SIG-M5 (cell line): ENCODE measurements at places on chromosomes 3 and 15.

DNA sequence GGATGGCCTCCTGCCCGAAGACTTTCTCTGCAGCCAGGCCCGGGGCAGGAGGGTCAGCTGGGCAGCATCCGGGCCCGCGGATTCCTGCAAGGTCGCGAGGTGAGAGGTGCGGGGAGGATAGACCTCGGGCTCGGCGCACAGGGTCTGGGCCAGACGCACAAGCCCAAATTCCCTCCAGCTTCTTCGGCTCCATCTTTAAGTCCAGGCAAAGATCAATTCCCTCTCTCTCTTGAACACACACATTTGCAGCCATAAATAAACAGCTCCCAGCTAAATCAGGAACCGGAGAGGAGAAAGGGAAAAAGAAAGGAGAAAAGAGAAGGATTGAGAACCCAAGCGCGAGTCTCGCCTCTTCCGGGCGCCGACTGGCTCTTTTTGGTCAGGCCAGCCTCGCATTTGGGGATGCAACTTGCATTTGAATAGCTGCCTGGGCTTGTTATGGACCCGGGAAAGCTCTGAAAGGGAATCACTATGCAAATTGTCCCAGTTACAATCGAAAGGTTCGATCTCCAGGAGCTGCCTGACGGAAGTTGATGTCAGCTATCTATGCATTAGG lies 14.5 kb upstream of the ONECUT1 start:
- no peak for DNase-seq

GRCh38 chr3:963755-964154 lies 129.1 kb upstream of the CNTN6 start:
- DNase-seq, result no peak

DNA sequence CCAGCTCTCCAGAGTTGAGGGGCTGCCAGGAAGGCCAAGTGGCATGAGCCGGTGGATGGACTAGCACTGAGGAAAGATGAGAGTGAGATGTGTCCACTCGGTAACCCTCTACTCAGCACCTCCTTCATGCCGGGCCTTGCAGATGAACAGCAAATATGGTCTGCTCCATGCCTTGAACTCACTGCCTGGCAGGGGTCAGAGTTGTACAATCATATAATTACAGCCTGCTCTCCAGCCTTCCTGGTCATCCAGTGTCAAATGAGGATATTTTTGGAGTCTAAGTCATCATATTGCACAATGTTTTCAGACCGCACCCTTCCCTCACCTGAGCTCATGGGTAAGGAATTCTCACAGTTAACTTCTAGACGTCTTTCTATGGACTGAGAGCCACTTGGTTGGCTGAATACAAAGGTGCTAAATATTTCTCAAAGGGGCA lies 4.9 kb downstream of the MGLL start:
- no peak for DNase-seq

GRCh38 chr15:92662762-92663161 lies 7.2 kb upstream of the FAM174B start:
- DNase-seq, result no peak

DNA sequence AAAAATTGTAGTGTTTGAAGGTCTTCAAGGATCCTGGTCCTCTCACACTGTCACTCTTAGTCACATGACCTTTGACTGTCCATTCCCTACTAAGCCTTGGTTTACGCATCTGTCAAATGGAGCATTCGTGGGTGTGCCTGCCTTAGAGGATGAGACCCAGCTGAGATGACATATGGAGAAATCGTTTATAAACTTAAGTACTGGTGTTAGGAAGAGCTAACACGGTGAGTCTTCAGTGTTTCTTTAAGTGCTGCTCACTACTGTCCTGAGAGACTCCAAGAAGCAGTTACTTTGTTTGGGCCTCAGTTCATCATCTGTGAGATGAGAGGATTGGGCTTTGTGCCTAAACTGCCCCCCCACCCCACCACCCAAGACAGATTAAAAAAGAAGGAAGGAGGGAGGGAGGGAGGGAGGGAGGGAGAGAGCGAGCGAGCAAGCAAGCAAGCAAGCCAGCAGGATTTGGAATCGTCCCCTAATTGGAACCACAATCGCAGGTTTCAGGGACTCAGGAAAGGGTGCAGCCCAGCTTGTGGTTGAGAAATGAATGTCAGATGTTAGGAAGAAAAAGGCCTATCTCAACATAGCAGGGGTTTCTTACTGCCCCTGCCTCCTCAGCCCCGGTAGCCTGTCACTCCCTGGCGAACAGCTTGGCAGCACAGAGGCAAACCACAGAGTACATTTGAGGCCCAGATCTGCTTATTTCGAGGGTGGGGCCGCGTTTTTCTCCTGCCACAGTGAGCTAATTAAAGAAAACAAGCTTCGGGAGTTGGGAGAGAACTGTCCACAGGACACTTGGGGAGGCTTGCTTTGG lies 32.7 kb downstream of the SMAD3 start:
- DNase-seq, result no peak

- DNase-seq, result no peak
These were observed 57.2 kb downstream of the USP13 start for GRCh38 chr3:179710079-179710478.

DNA sequence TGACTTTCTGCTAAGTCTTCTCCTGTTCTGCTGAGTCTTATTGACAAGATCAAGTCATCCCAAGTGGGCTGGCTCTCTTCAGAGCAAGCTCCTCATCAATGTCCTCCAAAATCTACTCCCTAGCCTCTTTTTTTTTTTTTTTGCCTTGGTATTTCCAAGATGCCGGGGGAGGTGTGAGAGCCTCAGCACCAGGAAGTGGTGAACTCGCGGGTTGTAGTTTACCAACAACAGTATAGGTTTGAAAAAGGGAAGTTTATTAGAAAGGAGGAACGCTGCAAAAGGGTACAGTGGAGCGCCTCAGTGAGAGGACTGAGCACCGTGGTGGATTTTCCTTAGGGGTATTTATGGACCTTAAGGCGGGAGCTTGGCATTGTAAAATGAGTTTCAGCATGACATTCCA lies 94.3 kb upstream of the SGO1 start:
- DNase-seq, result no peak

GRCh38 chr3:4531478-4532025 lies 38.4 kb downstream of the ITPR1 start:
- no peak for DNase-seq

- no peak for DNase-seq
These were observed 18.1 kb downstream of the CPA3 start for GRCh38 chr3:148883163-148883562.

DNA sequence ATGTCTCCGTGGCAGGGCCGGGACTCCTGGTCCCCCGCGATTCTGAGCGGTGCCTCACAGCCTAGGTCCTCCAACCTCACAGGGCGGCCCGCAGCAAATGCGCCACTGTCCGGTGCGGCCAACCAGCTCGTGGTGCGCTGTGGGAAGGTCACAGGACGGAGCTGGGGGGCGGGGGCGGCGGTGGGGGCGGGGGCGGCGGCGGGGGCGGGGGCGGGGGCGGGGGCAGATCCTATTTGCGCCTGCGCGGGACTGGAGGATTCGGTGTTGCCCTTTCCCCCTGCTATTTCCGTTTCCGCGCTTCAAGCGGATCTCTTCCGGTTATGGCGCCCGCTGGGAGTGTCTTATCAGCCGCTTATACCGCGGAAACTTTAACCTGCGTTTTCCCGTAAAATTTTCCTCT lies 106.7 kb upstream of the SNRPN start:
- no peak for DNase-seq

DNA sequence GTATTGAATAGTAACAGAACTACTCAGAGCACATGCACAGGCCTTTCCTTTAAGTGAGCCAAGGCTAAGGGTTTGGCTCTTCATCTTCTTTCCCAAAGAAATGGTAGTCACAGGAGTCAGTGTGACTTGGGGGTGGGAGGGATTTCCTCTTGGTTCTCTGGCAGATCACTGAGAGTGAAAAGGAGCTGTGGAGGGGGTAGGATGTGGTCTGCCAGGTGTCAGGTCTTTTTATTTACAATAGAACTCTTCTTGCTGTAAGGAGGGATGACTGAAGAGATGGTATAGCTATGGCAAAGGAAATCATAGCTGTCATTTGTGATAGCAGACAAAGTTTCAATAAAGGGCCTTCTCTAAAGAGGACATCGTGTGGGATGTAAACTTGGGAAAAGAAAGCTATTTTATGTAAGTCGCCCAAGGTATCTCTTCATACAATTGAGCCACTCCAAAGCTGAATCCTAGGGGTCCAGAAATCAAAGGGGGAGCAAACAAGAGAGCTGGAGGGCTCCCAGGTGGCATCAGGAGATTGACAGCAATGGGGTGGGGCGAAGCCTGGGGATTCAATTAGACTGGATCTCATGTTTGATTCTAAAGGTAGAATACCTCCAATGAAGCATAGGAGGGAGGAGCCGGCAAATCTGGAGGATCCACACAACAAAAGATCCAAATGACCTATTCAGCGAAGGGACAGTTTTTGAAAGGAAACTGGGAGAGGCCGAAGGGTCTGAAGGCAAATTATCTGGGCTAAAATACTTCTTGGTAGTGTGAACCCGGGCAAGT lies 20.0 kb upstream of the CHD2 start:
- DNase-seq, result no peak

- no peak for DNase-seq
These were observed 248.2 kb upstream of the VEPH1 start for GRCh38 chr3:157751386-157751785.

GRCh38 chr3:53974324-53974723 lies 82.7 kb upstream of the SELENOK start:
- DNase-seq, result no peak

DNA sequence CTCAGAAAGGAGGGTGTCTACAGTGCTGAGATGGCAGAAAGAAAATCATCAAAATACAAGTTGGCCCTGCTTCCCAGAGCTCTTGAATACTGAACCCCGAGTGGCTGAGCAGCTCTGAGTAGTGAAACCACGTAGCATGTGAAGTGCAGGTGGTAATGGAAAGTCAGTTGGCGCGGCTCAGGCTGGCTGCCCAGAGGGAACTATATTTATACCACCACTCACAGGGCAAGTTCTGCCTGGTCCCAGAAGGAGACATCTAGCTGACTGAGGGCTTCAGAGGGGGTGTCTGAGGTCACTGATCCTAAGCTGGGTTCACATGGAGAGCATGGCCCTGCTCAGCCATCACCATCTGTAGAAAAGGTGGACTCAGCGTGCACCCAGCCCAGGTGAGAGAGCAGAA lies 129.6 kb upstream of the AGBL1 start:
- DNase-seq, result no peak

GRCh38 chr3:10154335-10155122 lies 10.2 kb upstream of the IRAK2 start:
- DNase-seq, result no peak

DNA sequence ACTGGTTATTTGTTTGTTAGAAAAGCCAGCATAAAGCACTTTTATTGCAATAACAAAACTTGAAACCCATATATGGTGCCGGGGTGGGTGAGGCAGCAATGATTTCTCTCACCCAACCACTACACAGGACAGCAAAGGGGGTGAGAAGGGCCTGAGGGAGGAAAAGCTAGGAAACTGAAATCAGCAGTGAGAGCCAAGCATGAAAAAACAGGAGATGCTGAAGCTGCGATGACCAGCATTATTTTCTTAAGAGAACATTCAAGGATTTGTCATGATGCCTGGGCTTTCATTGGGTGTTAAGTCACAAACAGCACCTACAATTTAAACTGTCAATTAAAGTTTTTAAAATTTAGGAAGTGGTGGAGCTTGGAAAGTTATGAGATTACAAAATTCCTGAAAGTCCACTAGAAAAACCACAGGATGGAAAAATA lies 11.9 kb upstream of the TM4SF4 start:
- no peak for DNase-seq

GRCh38 chr3:158737976-158738615 lies 5.8 kb upstream of the RARRES1 start:
- no peak for DNase-seq

- DNase-seq, result no peak
These were observed 29.8 kb downstream of the ERICH6 start for GRCh38 chr3:150673966-150674365.

- DNase-seq, result no peak
These were observed 29.3 kb upstream of the INSYN1 start for GRCh38 chr15:73782344-73782959.

- DNase-seq, result no peak
These were observed 61.1 kb downstream of the MLH1 start for GRCh38 chr3:37054370-37054769.

DNA sequence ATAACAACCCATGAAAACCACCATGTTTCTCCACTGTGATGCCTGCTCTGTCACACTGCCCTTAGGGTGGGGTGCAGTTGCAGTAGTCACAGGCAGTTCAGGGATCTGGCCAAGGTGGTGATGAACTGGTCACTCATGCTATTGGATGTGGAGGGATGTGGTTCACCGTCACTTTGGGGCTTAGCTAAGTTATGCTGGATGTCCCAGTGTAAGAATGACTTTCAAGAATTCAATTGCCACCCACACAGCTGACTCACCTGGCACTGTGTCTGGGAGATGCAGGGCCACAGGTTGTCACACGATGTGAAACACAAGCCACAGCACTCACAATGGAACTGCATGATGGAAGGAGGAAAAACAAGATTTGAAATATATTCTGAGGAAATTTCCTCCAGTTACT lies 146.1 kb upstream of the CTNNB1 start:
- no peak for DNase-seq

- DNase-seq, result no peak
These were observed 6.2 kb upstream of the RCCD1 start for GRCh38 chr15:90948506-90948905.

DNA sequence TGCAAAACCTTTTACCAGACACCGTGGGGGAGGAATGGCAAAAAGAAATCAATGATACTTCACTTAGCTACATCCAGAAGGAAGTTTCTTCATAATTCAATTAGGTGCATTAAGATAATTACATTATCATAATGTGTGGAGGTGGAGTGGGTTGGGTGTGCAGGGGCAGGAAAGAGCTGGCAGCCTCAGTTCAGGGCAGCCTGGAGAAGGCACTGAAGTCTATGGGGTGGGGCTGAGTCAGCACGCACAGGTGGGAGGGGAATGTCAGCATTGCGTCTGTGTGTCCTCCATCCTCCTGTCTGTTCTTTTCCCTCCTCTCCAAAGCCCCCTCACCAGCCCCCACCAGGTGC lies 278.8 kb downstream of the GABRG3 start:
- no peak for DNase-seq

GRCh38 chr15:55253580-55253979 lies 36.0 kb downstream of the RAB27A start:
- DNase-seq, result no peak

- DNase-seq, result no peak
These were observed 78.6 kb downstream of the RPN1 start for GRCh38 chr3:128572013-128572412.

GRCh38 chr3:63745757-63746156 lies 73.3 kb upstream of the C3orf49 start:
- DNase-seq, result no peak

- DNase-seq, result no peak
These were observed 5.6 kb downstream of the ZBTB38 start for GRCh38 chr3:141373768-141374526.

DNA sequence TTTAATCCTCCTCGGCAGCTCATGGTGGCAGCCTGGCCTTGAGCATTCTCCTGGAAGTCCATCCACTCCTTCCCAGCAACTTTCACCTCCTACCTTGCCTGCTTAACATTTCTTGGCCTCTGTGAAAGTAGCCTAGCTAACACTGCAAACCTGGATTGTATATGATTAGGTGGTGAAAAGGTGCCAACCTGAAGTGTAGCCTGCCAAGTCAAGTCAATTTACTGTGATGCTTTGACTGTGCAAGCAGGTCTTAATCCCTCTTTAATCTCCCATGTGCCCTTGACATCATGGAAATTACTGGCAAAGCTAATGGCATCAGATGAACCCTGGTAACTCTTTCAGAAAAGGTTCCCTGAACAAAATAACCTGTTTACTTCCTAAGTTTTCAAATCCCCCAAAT lies 169.7 kb upstream of the NR2F2 start:
- no peak for DNase-seq
